CD8-positive, alpha-beta T cell (primary cell): ENCODE measurements at places on chromosomes 5 and 9.

DNA sequence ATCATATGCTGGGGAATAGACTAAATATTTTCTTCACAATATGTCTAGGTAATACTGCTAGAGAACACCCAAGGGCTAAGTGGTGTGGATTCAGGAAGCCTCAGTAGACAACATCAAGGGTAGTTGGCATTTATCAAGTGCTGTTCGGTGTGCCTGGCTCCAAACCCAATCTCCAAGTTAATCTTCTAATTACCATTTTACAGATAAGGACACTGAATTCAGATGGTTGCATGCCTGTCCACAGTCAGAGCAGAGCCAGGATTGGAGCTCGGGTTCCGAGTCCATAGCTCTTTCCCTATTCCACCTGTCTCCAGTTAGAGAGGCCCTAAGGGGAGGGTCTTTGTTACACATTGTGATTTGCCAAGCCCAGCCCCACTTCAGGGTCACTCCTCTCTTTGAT, 58.2 kb downstream of the FGF18 start:
- DNase-seq: no peak

- DNase-seq: no peak
Observed at GRCh38 chr5:36396640-36397039, 94.9 kb upstream of the RANBP3L start.

GRCh38 chr5:180495292-180495691, 1.1 kb downstream of the CNOT6 start:
- DNase-seq: no peak

DNA sequence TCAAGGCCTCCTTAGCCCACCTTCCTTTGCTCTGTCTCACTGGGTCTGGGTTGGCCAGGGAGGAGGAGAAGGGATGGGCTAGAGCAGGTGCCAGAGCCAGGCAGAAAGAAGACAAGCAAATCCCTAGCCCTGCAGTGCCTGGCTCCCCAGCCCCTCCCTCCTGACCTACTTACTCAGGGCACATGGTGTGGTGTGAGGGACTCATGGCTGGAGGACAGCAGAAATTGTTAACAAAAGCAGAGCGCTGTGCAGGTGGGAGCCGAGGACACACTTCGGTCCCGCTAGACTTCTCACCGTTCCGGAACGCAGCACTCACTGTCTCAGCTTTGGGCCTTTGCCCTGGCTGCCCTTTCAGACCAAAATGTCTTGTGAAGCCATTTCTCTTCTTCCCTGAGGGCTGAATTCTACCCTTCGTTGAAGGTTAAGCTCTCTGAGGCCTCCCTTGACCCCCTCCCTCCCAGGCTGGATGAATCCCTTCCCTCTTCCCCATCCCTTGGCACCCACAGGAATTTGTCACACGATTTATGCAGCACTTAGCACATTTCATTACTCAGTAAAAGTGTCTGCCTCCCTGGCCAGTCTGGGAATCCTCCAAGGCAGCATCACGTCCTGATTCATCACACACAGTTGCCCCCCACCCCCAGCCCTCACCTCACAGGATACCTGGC, 263.9 kb upstream of the TRPC7 start:
- DNase-seq: no peak

GRCh38 chr5:147437161-147437596, 72.7 kb downstream of the DPYSL3 start:
- no peak for DNase-seq

GRCh38 chr5:95946451-95946850, 15.2 kb downstream of the ELL2 start:
- no peak for DNase-seq

GRCh38 chr5:54514841-54515432, 2.6 kb upstream of the SNX18 start:
- no peak for DNase-seq

DNA sequence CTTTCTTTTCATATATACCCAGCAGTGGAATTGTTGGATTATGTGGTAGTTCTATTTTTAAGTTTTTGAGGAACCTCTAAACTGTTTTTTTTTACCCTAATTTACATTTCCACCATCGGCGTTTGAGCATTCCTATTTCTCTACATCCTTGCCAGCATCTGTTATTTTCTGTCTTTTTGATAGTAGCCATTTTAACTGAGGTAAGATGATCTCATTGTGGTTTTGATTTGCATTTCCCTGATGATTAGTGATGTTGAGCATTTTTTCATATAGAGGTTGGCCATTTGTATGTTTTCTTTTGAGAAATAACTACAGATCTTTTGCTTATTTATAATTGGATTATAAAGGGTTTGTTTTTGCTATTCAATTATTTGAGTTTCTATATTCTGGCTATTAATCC, 71.7 kb upstream of the TNC start:
- no peak for DNase-seq

DNA sequence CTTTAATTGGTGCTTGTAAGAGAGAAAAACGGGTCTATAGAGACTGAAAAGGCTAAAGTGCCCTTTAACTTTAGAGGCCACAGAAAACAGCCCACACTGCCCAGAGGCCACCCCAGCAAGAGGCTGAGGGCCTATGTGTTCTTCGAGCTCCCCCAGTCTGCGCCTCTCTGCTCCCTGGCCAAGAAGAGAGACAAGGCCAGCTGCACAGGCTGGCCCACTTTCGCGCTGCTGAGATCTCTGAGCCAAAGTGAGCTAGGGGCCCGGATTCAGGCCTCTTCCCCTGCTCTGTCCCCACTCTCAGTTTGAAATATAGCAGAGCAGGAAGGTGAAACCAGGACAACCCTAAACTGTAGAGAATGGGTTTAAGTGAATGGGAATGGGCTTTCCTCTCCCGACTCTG, 132.0 kb upstream of the TRIM32 start:
- DNase-seq: no peak

DNA sequence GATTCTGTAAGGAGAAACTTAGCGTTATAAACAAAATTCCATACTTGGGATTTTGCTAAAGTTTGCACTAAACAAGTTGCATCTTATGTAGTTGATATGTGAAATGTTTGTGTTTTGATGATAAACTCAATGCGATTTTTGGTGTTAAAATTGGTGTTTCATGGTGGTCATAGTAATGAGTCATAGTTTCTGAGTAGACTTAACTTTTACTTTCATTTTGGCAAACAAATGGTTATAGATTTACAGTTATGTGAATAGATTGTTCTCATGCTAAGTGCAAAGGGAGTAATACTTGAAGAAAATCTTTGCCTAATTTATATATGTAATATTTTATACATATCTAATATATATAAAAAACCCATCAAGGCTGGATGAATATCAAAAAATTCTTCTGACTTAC, 107.3 kb upstream of the ELAVL2 start:
- DNase-seq: no peak

GRCh38 chr5:139390639-139391569, 1.2 kb upstream of the MZB1 start:
- DNase-seq: no peak

DNA sequence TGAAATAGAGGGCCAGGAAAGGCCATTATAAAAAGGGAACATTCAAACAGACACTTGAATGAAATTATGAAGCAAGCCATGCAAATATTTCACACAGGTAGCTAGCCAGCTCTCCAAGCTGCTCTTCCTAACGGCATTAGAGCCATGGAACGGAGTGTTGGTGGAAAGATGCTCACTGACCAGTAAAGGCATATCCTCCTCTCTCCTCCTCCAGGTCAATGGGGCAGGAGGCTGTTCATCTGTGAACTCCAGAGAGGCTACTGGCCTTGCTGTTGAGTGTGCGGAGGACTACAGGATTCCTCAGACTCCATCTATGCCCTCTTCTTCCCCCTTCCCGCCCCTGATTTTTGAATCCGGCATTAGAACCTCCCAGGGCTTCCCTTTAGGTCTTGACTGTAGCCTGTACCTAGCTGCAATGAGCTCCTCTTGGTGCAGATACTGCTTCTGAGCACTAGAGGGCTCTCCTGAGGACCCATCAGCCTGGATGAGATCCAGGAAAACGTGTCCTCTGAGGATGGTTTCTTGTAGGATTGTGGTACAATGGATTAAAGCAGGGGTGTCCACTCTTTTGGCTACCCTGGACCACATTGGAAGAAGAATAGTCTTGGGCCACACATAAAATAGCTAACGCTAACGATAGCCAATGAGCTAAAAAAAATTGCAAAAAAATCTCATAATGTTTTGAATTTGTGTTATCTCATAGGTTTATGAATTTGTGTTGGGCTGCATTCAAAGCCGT, 162.2 kb downstream of the SREK1 start:
- DNase-seq: peak; percentile 16

- DNase-seq: no peak
Observed at GRCh38 chr5:174750711-174751110, 26.3 kb downstream of the MSX2 start.

GRCh38 chr5:87946271-87946670, 322.4 kb downstream of the TMEM161B start:
- DNase-seq: no peak

- no peak for DNase-seq
Observed at GRCh38 chr9:87787735-87788134, 61.8 kb downstream of the CTSL start.

- no peak for DNase-seq
Observed at GRCh38 chr5:125424402-125425141, 678.1 kb upstream of the ZNF608 start.

DNA sequence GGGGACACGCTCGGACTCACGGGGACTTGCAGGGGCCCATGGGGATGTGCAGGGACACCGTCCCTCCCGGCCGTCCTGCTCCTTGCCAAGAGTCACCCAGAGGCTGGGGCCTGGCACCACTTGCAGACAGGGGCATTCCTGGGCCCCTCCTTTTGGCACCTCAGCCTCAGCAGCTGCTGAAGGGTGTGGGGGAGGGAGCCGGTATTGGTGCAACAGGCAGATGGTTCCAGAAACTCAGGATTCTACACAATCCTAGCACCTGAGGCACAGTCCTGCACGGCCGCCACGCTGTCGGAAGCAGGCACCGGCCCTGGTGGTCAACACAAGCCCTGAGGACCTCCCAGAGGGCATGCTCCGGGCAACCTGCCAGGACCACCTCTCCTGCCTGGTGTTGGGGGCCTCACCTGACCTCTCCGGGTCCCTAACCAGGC, 19.3 kb upstream of the SLC12A7 start:
- DNase-seq: no peak

DNA sequence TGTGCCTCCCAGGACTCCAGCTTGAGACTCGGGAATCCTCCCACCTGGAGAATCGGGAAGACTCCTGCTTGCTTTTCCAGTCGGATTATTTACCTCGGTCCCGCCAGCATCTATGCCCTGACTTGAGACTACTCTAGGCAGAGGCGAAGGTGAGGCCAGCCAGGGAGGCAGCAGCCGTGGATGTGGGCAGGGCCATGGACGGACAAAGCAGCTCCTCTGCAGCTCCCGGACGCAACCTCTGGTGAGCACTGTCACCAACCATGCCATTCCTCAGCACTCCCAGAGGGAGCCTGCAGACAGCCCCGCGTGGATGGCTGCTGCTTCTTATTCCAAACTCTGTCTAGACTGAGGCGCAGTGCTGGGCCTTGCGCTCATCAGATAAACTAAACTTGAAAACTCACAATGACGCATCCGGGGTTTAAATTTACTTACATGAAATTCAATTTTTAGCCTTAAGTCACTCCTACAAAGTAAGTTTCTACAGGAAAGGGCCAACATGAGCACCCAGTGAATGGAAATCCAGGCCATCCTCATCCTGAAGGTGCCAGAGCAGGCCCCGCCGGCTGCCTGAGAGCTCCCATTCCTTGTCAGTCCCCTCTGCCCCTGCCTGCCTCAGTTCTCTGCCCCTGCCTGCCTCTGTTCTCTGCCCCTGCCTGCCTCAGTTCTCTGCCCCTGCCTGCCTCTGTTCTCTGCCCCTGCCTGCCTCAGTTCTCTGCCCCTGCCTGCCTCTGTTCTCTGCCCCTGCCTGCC, 17.8 kb downstream of the MED10 start:
- DNase-seq: no peak
